ENCODE measurements at places on chromosomes 11 and 22.
A peak's percentile ranks its signal among the peaks of the same experiment; 100 is the strongest.

DNA sequence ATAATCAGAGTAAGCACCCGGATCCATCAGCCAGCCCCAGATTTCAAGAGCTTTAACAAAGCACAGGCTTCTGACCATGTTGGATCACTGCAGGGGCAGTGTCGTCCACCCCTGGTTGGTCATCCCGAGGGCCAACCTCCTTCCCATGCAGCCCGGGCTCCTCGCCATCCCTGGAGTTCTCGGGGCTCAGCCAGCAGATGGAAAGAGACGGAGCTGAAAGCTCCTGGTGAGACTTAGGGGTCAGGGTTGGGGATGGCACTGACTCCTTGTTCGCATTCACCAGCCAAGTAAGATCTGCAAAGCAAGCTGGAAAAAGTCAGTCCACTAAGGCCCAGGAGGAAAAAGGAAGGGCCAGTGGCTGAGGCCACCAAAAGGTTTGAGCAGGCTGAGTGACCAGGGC is 888.9 kb downstream of the BRD1 start:
- DNase-seq, result no peak

DNA sequence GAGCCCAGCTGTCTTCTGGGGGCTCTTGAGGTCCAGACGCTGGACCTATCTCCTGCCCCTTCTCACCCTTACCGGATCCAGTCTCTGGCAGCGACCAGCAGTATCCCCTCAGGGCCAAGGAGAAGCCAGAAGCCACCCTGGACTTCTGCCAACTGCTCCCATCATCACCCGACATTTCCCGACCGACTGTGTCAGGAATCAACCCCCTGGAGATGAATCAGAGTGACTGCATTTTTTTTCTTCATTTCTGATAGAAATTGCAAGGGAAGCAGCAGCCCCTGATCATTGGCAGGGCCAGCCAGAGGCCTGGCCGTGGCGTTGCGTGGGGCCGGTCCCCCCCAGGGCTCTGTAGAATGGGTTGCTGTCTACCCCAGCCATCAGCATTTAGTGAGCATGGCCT is 5.2 kb upstream of the LIF start:
- DNase-seq, result peak; percentile 38

DNA sequence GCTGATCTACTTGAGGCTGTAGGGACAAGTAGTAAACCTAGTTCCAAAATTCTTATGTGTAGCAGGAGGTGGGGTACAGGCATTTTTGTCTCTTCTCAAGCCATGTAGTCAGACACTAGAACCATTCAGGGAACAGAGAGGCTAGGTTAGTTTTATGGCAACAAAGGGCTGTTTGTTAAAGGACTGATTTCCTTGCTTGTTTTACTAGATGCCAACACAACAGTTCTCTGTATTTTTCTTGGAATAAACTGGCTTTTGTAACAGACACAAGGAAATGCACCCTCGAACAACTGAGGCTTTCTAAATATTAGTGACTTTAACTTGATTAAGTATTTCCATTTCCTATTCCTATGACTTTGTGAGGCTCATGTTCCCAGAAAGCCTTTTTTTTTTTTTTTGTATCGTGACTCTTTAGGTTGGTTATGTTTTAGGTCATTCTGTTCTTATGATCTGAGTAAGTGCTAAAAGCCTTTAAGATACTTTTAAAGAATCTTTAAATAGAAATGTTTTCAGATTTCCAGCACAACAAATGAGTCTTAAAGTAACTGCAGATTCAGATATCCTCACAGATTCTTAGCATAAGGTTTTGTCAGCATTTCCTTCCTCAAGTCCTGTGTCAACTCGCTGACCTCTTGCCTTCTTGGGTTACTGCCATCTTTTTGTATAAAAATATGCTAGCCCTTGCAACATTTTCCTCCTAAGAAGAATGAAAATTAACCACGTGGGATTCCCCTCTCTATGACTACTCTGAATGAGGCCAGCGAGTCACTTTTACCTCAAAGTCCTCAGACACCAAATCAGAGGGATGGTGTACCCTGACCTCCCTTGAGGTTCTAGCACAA is 92.5 kb downstream of the CCDC83 start:
- DNase-seq, result peak; percentile 70

- no peak for DNase-seq
Measured at GRCh38 chr11:1336836-1337646, 27.6 kb upstream of the TOLLIP start.

- DNase-seq, result no peak
Measured at GRCh38 chr11:97746818-97747217, 1273.9 kb upstream of the CNTN5 start.

- no peak for DNase-seq
Measured at GRCh38 chr11:76090821-76091220, 115.5 kb downstream of the WNT11 start.

DNA sequence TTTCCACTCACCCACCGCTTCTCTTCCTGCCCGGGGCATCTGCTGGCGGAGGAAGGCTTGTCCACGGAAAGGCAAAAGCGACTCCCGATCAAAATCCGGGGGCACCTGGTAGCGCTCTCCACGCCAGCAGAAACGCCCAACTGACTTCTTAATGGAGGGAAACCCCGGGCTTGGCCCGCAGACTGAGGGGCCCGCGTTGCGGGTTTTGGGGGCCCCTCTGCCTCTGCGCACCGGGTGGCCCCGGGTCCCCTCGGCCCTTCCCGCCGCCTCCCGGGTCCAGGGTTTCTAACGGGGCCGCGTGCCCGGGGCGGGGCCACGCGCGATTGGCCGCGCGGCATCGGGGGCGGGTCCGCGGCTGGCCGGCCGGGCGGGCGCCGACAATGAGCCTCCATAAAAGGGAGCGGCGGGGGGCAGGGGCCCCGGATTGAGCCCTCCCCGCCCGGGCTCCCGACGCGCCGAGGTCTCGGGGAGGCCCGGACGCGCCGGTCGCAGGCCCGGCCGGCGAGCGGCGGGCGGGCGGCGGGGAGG is at the start of gene SPINDOC:
Gene SPINDOC, plus strand, starts transcription at position 422 of the 528 bp plus-strand sequence. CDS start 231 bp downstream, outside the sequence.
- DNase-seq, result peak; percentile 98

GRCh38 chr22:50599816-50600455 is 657 bp upstream of the MAPK8IP2 start:
- peak; percentile 90 for DNase-seq

DNA sequence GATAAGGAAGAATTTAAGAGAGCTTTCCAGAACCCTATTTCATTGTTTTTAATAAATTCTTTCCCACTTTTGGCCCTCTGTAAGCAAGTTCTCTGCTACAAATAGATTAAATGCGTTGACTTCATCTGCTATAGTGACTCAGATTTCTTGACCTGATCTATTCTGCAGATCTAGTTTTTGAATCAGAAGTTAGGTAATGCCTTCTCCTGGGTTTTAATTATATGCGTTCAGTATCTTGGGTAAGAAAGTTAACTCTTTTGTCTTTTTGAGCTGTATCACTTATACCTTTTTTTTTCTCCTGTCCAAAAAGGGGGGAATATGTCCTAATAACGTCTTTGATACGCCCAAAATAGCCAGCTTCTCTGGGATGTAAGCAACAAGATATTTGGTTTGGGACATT is 2.4 kb upstream of the HEPHL1 start:
- no peak for DNase-seq

DNA sequence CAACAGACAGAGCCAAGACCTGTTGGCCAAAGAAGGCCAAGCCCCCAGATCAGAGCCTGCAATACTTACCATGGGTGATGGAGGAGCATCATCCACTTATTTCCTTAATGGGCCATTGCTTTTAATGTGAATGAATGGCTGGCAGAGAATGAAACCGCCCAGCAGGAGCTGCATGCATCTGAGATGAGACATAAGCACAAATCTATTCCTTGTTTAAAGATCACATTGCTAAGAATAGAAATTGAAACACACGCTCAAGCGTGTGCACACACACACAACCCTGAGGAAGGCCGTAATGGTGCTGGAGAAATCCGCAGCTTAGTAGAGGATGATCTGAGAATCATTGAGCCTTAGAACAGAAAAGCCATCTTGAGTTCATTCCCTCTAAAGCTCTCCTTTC is 5.3 kb upstream of the RRAS2 start:
- DNase-seq, result no peak

Measured in GM03348 (cell line).